Cardiac atrium fibroblast (primary cell): ENCODE measurements at places on chromosomes 3 and 15. TPM values are rescaled to one million over a fixed set of nuclear protein-coding genes. Genes with fewer than 3 reads are reported as not detected.

Gene SERPINI1
- total RNA-seq, result 2.3 and 5.5 TPM in 2 replicates

Gene UCN2
- total RNA-seq, result 1.6 and 1.9 TPM in 2 replicates

Gene TMEM212
- not detected in 2 replicates for total RNA-seq

Gene CHST14
- 23.3 and 24.6 TPM in 2 replicates for total RNA-seq

Gene ATP1B3
- total RNA-seq, result 102 TPM in 2 replicates

Gene IL17RD
- 1.3 and 3.6 TPM in 2 replicates for total RNA-seq

Gene PROS1
- 212 and 237 TPM in 2 replicates for total RNA-seq

Gene MESP2
- 0.65 TPM in 1 of 2 replicates, not detected in the other for total RNA-seq

Gene CACNA2D2
- not detected in 2 replicates for total RNA-seq

Gene MYO5C
- total RNA-seq, result 0.81 TPM in 1 of 2 replicates, not detected in the other

Gene DVL3
- 30.7 and 34.8 TPM in 2 replicates for total RNA-seq

Gene XCR1
- not detected in 2 replicates for total RNA-seq

Gene MAGI1
- 12.8 and 20.9 TPM in 2 replicates for total RNA-seq

Gene PLSCR5
- total RNA-seq, result not detected in 2 replicates

Gene UNC45A
- total RNA-seq, result 27.8 and 45.8 TPM in 2 replicates

Gene AGBL1
- total RNA-seq, result not detected in 2 replicates

Gene CCDC54
- total RNA-seq, result not detected in 2 replicates

Gene SPCS1
- total RNA-seq, result 151 and 153 TPM in 2 replicates

Gene KNSTRN
- 14.3 and 16.5 TPM in 2 replicates for total RNA-seq

Gene ROBO1
- total RNA-seq, result 21.8 and 40.3 TPM in 2 replicates

Gene MME
- 55.6 and 80.3 TPM in 2 replicates for total RNA-seq

Gene NKTR
- 19.1 and 22.0 TPM in 2 replicates for total RNA-seq
